Stromal cell of bone marrow (primary cell): ENCODE measurements at places on chromosomes 4 and X.
A peak's percentile ranks its signal among the peaks of the same experiment; 100 is the strongest.

DNA sequence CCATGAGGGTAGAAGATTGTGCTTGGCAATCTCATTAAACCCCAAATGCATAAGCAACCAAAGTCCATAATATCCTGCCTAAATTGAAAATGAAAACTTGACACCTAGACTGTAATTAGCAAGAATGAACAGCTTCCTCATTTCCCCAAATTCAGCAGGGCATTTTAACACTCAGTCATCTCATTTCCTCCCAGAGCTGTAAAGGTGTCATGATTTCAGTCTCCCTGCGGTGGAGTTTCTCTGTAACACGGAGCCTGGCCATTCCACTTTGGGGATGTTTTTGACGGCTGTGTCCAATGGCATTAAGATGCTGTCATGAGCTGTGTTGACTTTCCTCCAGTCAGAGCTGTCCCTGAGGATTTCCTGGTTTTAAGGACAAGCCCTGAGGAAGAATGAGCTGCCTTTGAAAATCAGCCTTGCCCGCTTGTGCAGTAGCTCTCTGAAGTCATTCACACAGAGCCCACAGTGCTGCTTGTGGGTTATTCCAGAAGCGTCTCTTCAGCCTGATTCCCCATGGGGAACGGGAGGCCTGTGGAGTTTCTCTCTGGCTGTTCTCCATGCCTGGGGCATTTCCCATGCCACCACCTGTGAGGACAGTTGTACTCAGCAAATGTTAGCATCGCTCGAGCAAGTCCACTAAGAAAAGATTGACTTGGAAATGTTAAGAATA, 187.0 kb downstream of the MID1 start:
- no peak for DNase-seq

GRCh38 chr4:139144161-139144859, 32.7 kb downstream of the ELF2 start:
- DNase-seq = peak; percentile 33

DNA sequence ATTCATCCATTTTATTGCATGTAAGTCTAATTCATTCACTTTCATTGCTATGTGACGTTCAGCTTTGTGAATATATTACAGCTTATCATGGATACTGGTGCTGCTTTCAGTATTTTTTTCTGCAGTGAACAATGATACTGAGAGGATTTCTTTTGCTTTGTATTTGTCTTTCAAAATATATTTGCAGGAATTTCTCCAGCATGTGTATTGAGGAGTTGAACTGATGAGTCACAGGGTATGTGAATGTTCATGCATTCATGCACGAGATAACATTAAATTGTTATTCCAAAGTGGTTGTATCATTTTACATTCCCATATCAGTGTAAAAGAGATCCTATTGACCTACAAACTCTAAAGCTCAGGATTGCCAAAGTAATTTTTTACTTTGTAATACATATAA, 283.8 kb upstream of the ARSJ start:
- no peak for DNase-seq

- no peak for DNase-seq
Measured at GRCh38 chr4:77692847-77693432, 87.3 kb downstream of the CXCL13 start.

GRCh38 chr4:115117651-115118050, 4.2 kb upstream of the NDST4 start:
- no peak for DNase-seq
